ENCODE measurements at places on chromosomes 1 and 21.
A peak's percentile ranks its signal among the peaks of the same experiment; 100 is the strongest.

GRCh38 chr21:38671773-38672172 lies 134.0 kb upstream of the ETS2 start:
- DNase-seq: no peak

- DNase-seq: peak; percentile 66
Observed at GRCh38 chr21:39125752-39126485, 57.3 kb downstream of the PSMG1 start.

GRCh38 chr21:28167366-28167765 lies 825.3 kb downstream of the LTN1 start:
- DNase-seq: no peak

DNA sequence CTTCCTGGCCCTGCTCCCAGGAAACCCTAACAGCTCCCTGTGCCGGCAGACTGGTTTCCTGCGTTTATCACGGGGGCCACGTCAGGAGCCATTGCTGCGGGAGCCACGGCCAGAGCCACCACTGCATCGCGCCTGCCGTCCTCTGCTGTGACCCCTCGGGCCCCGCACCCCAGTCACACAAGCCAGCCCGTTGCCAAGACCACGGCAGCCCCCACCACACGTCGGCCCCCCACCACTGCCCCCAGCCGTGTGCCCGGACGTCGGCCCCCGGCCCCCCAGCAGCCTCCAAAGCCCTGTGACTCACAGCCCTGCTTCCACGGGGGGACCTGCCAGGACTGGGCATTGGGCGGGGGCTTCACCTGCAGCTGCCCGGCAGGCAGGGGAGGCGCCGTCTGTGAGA lies 26.1 kb downstream of the RNF223 start:
- DNase-seq: no peak

DNA sequence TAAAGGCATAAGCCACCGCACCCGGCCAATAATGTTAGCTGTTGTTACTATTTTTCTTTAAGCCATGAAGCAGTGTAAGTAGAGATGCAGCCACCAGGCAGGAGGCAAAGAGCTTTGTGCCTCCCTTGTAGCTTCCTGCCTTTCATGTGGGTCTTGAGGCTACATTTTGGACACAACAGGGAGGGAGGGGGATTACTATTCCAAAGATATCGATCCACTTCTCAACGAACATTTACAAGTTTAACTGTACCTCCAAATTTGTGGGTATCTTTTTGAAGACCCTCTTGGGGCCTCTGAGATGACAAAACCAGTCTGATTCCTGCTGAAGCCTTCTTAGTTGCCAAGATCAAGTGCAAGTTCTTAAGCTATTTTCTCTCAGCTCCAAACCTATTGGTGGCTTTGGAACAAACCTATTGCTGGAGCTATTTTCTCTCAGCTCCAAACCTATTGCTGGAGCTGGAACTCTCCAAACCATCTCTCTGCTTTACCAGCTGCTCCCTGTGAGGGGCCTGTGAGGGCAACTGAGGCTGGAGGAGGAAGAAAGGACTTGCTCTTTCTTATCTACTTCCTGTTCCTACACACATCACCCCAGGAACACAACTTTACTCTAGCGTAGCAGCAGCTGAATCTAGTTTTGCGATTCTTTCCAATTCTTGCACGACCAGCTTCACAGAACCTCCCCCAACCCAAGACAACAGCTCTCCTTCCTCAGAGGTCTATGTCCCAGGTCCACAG lies 16.1 kb upstream of the RCAN3 start:
- DNase-seq: no peak

DNA sequence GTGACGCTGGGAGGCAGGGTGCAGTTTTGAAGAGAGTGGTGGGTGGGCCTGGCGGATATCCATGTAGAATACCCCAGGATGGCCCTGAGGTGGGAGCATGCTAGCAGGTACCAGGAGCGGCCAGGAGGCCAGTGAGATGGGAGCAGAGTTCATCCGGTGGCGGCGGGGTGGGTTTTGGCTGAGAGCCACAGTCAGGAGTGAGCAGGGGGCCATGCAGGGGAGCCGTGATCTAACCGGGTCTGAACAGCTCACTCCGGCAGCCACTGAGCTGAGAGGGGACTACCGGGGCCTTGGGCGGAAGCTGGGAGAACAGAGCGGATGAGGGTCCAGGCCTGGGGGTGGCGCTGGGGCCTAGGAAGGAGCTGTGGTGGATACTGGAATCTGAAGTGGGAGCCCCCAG lies 47.6 kb upstream of the LRP8 start:
- peak; percentile 42 for DNase-seq

- no peak for DNase-seq
Observed at GRCh38 chr1:41802532-41803501, 115.9 kb downstream of the HIVEP3 start.

DNA sequence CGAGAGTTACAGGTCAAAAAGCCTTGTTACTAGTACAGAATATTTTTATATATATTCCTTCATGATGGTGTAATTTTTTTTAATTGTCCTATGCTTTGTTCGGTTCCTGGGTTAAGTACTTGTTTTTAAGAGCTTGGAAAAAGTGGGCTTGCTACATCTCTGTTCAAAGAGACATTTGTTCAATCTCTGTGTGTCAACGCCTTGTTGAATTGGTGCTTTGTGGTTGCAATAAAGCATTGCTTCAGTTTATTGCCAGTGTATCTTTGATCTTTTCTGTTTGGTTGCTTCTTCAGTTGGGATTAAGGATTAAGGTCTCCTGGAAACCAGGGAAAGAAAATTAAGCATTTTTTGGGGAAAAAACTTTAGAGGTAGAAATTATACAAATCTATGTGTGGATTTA lies 47.7 kb upstream of the DNASE2B start:
- no peak for DNase-seq

- DNase-seq: no peak
Observed at GRCh38 chr1:93442741-93443140, 5.2 kb upstream of the FNBP1L start.

GRCh38 chr1:173190101-173190936 lies 16.8 kb downstream of the TNFSF4 start:
- DNase-seq: no peak

- no peak for DNase-seq
Observed at GRCh38 chr1:221777431-221778072, 35.7 kb upstream of the DUSP10 start.

GRCh38 chr1:44919400-44919799 lies 67.0 kb downstream of the EIF2B3 start:
- DNase-seq: no peak

GRCh38 chr1:50183378-50184133 lies 74.8 kb downstream of the ELAVL4 start:
- peak; percentile 48 for DNase-seq

- DNase-seq: no peak
Observed at GRCh38 chr1:241034203-241034936, 322.6 kb downstream of the RGS7 start.

DNA sequence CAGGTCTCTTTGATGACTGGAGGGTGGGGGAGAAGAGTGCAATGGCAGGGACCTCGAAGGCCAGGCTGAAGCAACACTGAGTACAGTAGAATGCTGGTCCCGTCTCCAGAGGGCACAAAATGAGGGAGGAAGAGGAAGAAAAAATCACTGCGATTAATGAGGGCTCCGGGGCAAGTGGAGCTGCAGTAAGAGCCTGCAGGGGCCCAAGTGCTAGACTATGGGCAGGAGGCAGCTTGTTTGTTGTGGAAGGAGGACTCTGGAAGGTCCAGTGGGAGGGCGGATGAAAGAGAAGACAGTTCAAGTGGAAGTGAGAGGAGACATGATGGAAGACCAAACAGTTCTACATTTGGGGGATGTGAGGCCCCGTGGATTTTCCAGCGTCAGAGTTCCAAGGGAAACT lies 17.4 kb downstream of the TMCC2 start:
- DNase-seq: no peak

DNA sequence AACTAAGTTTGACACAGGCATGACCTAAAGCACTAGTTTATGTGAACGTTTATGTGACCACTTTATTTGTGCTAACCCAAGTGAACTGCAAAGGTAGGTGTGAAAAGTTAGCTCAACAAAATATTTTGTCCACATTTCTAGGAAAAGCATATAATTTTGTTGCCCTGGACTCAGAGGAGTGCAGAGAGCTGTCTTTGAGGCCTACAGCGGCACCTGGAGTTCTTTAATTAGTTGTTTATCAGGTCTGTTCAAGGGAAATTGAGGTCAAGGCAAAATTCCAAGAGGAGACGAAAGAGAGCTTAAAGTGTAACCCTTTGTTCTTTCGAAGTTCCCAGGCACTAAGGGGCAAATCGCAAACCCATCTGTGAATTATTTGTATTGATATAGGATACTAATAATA lies 1.3 kb downstream of the GIPC2 start:
- DNase-seq: no peak

- no peak for DNase-seq
Observed at GRCh38 chr1:58929671-58930325, 146.0 kb upstream of the JUN start.

DNA sequence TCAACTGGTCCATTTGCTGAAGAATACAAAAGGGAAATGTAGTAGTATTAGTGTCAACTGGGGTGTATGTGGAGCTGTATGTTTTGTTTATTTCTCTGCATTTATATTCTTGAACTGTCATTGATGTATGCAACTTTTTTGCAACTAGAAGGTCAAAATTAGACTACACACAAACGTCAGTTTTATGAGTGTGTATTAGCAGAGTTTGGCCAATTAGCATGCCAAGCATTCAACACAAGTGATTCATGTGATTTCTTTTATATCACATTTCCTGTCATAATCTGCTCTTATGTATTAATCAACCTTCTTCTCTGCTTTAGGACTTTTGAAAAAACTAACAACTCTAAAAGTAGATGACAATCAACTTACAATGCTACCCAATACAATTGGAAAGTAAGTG lies 211.1 kb downstream of the LRRC40 start:
- DNase-seq: no peak

GRCh38 chr1:87472716-87473115 lies 144.0 kb downstream of the LMO4 start:
- DNase-seq: no peak

GRCh38 chr1:79988401-79988800 lies 981.9 kb upstream of the ADGRL4 start:
- no peak for DNase-seq
